Inflammatory macrophage treated with lipopolysaccharide for 1 hour (primary cell): ENCODE measurements at places on chromosomes 2 and 18.

GRCh38 chr18:74382481-74383017, 66.9 kb downstream of the C18orf63 start:
- DNase-seq, result no peak

DNA sequence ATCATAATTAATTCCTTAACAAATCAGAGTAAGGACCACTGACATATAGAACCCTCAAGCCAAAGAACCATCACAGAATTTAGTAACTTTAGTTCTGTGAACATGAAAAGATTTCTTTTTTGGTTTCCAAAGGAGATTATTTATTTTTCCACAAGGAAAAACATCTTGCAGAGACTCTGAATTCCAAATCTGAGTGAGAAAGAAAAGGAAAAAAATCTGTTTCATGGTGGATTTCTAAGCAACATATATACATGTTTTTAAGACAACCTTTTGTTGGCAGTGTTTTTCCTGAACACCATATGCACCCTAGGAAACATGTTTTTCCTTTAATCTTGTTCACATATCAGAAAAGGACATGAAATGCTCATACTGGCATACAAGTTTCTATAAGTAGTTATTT, 149.8 kb downstream of the AGPS start:
- no peak for DNase-seq

- DNase-seq, result peak; percentile 25
Observed at GRCh38 chr2:43707255-43708015, 31.2 kb upstream of the C1GALT1C1L start.

DNA sequence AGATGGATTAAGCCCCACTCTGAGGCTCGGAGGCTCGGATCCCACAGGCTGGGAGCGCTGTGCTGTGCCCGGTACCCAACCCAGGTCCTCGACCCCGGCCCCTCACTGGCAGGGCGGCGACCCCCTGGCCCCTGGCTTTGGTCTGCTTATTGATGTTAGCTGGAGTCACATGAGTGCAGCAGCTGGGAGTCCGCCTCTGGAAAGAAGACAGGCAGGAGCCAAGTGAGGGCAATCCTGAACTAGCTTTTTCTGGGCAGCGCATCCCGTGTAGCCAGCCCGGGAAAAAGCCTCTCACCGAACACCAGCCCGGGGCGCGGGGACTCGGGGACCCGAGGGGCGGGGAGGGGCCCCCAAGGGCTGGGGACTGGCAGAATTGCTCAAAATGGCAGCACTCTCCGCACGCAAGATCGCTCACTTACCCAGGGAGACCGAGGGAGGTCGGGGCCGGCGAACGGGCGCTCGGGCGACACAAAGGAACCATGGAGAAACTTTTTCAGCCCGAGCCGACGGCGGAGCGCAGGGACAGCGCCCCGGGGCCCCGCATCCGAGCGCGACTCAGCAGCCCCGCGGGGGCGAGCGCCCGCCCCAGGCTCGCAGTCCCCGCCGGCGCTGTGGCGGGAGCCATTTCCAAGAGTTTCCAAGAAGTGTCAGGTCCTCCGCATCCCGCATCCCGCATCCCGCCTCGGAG, 567 bp downstream of the TMEM200C start:
- no peak for DNase-seq

- DNase-seq, result peak; percentile 38
Observed at GRCh38 chr2:73156539-73157124, 43.9 kb upstream of the RAB11FIP5 start.

GRCh38 chr2:67215214-67216055, 181.7 kb upstream of the ETAA1 start:
- DNase-seq, result no peak

DNA sequence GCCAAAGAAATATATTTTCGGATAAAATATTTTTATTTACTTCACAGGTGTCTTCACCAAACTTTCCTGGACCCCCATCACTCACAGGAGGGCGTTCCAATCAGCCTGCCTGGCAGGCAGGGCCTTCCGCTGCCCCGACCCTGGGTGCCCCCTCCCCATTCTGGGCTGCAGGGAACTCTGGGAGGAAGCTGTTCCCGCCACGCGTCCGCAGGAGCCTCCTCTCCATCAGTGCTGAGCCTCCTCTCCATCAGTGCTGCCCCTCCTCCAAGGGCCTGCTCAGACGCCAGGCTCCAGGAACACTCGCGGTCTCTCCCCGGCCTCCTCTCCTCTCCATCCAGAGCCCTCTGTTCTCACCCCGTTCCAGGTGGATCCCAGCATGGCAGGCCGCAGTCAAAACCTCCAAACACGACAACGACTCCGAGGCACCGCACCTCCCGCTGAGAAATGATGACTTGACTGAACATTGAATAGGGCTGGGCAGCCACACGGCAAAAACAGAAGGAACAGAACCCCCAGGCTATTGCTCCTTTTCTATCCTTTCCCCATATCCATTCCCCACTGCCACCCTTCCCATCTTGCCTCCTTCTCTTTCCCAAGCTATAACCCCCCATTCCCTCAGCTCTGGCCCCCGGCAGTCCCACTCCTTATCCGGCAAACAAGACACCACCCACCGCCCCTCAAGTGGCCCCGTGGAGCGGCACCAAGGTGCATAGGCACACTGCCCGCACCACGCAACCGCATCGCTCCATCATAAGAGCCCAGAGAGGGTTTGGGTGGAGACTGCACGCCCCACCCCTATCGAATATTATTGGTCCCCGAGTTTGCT, 268.6 kb upstream of the RAB6C start:
- no peak for DNase-seq

DNA sequence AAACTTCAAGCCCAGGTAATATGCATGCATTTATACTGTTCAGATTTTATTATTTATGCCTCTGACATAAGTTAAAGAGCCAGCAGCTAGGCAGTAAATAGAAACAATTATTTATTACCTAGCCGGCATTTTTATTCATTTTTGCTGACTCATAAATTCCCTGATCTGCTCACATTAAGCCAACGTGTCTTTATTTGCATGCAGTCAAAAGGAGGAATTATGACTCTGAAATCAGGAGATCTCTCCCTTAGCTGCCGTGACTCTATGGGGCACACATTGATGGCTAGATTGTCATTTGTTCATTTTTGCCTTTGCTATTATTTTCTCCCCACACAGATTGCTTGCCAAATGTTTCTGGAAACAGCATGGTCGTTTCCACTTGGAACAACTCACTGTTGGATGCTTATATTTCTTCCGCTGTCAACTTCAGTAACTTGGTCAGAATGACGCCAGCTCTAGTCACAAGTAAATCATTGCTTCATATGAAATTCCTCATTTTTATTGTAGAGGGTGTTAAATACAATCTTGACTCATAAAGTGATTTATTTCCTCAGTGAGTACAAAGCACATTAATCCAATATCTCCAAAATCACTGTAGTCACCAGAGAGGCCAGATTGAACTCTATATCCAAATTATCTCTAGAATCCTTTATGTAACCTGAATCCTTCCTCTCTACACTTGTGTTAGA, 15.9 kb upstream of the ZBTB14 start:
- peak; percentile 73 for DNase-seq

DNA sequence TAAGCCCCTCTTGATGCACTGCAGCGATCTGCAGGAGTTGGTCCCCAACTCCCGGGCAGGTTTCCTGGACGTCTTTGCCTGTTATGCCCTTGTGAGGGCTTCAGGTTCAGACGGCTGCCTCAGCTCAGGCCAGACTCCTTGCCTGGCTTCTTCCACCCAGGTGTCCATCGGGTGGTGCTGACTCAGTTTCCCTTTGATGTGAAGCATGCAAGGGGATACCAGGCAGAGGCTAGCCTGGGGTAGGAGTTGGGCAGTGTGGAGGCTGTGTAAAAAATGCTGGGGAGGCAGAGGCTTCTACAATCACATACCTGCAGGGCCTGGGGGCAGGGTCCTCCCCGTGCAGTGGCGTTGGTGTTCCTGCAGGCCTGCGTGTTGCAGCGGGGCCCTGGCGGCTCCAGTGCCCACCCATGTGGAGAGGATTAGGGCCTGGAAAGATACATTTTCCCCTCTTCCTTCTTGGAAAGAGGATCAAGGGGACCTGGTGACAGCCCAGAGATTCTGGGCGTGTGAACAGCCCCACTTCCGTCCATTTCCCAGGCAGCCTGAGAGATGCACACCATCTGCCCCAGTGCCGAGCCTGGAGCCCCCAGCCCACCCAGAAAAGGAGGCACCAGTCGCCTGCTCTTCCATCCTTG, 338.3 kb downstream of the DYSF start:
- no peak for DNase-seq
